Activated T-cell treated with anti-CD3 and anti-CD28 coated beads, Interleukin-2, amount 50 U/mL, for 48 hours (primary cell): ENCODE measurements at places on chromosomes 13 and 19.

DNA sequence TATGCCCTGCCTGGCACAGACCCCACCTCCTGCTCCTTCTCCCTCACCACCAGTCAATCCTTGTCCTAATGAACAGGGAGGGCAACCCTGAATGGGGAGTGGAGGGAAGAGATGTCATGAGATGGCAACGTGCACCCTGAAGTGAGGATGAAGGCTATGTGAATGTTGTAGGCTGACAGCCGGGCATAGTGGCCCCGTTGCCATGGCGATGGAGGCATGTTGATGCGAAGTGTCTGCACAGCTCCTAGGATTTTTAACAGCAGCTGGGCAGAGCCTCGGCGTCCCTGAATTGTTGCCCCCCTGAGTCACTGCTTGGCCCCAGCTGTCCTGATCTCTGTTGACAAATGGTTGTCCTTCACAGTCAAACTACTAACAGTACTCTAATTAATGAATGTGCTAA is 4.8 kb upstream of the ALOX5AP start:
- DNase-seq: no peak

- DNase-seq: no peak
Measured at GRCh38 chr13:19181021-19181620, 503 bp downstream of the TUBA3C start.

DNA sequence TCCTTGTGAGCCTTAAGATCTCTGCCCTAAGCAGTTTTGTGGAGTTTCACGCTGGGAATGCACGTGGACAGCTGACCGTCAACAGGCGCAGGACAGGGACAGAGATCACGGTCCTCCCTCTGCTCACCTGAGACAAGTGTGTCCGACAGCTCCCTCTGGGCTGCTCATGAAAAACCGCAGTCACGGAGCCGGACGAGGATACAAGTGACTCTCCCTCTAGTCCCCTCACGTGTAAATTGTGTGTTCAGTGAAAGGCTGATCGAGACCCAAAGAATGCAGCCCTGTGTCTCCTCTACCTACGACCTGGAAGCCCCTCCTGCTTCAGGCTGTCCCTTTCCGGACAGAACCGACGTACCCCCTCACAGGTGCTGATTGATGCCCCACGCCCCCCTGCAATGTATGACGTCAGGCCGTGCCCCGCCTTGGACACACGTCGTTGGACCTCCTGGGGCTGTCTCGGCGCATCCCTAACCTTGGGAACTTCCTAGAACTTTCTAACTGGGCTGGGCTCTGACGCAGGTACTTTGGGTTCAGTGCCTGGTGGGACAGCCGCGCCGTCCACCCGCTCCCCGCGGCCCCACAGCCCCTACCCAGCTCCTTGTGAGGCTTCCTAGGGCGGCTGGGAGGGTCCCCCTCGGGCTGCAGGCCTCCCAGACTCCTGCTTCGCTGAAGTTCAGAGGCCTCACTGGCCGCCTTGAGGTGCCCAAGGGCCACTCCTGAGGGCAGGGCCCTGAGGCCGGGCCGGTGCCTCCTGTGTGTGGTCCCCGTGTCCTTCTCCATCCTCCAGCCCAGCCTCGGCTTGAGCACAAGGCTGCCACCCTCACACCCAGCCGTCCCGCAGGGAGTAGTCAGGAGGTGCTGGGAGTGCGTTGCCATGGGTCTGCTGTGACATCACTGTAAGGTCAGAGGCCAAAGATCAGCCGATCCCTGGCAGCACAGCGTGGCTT is at the start of gene C13orf46:
Gene C13orf46 (minus strand): TSS at position 859 of the 947 bp plus-strand sequence. CDS start 79 bp downstream, at position 780.
- DNase-seq: no peak

GRCh38 chr13:79003989-79004898 is 345.3 kb upstream of the OBI1 start:
- DNase-seq: no peak

- DNase-seq: no peak
Measured at GRCh38 chr19:54708781-54709180, 15.5 kb upstream of the KIR3DL3 start.

- no peak for DNase-seq
Measured at GRCh38 chr13:75789451-75790197, 153.5 kb downstream of the LMO7 start.

GRCh38 chr13:44259045-44260027 is 114.3 kb upstream of the SERP2 start:
- peak; percentile 83 for DNase-seq
